NCI-H2171 (cell line): ENCODE measurements at places on chromosomes 13 and 19.

GRCh38 chr13:88042489-88042888 lies 371.3 kb downstream of the SLITRK5 start:
- DNase-seq, result no peak

DNA sequence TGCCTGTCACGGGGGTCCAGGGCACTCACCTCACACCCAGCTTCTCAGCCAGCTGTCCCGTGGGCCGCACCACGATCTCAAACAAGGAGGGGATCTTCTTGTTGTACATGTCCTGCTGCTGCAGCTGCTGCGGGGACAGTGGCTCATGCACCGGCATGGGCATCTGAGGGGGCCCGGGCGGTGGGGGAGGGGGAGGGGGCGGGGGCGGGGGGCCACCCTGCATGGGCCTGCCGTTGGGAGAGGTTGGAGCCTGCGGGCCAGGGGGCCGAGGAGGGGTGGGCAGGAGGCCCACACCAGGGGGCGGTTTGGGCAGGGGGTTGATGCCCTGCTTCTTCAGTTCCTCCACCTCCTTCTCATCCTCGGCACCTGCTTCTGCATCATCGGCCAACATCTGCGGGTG lies 23.9 kb upstream of the TMEM160 start:
- no peak for DNase-seq

GRCh38 chr13:114119196-114119595 lies 13.2 kb downstream of the RASA3 start:
- DNase-seq, result no peak

DNA sequence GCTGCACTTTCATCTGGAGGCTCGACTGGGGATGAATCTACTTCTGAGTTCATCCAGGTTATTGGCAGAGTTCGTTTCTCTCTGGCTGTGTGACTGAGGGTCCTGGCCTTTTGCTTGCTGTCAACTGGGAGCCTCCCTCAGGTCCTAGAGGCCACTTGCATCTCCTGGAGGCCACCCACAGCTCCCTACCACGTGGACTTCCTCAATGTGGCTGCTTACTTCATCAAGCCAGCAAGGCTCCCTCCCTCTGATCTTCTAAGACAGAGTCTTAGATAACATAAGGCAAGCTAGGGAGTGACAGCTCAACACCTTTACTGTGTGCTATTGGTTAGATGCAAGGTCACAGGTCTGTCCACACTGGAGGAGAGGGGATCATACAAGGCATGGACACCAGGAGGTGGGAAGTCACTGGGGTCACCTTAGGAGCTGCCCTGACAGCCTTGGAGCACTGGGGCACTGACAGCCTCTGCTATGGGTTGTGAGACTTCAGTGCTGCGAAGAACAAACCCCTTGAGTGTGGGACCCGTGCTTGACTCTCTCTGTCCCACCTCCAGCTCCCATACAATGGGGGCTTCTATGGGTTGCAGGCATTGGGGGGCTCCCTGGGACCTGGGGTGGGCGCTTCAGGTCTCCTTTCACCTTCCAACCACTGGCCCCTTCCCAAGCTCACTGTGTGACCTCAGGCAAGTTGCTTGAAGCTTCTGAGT lies 5.3 kb downstream of the FAM187B start:
- no peak for DNase-seq

- DNase-seq, result peak; percentile 41
These were observed 20.6 kb downstream of the FFAR2 start for GRCh38 chr19:35468637-35469036.

- DNase-seq, result peak; percentile 50
These were observed 25.7 kb downstream of the CHAMP1 start for GRCh38 chr13:114339857-114340534.

- no peak for DNase-seq
These were observed 62.1 kb downstream of the ARHGEF7 start for GRCh38 chr13:111177081-111177711.

- no peak for DNase-seq
These were observed 6.5 kb downstream of the SIGLEC7 start for GRCh38 chr19:51148580-51148979.

DNA sequence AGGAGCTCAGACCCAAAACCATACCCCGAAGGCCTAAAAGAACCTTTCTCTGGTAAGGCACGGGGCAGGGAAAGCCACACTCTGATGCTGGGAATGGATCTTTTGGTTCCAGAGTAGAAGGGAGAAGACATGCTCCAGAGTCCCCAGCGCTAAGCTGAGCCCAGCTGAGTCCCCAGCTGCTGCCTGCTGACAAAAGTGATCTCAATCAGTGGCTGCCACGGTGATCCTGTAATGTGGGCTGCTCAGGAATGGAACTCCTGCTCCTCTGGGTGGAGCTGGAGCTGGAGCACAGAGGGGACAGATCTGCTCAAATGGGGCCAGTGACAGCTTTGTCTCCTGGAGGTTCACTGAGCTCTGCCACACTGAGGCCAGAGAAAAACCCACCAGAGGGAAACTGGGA lies 70.5 kb downstream of the MLLT1 start:
- no peak for DNase-seq

- no peak for DNase-seq
These were observed 17.7 kb upstream of the PLAUR start for GRCh38 chr19:43687660-43687997.

DNA sequence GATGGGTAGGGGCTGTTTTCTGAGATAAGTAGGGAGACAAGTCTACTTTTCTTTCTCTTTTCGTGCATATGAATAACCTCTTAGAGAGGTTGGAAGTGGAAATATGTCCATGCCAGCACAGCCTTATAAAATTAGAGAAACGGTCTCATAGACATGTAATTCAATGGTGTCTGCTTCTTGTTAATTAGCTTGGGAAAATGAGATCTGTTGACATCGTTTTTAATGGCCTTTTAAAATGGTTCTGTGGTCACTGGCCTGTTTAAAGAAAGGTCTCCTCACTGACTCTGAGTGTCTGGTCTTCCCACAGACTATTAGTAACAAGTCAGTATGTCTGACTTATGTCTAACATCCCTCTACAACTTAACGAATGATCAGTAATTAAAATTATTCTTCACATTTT lies 487.1 kb downstream of the SLITRK6 start:
- DNase-seq, result no peak

DNA sequence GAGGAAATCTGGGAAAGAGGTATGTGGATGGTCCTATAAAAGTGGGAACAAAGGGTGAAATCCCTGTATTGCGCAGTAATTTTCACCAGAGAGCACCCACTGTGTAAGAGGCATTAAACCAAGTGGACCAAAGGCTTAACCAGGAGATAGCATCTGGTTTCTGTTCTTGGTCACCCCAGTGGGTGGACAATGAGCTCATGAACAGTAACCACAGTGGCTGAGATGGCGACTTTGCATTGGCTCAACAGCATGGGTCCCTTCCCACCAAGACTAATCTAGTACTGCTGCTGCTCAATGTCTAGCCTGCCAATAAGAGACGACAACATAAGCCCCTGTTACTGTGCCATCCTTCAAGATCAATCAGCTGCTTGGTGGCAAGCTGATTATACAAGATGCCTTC lies 36.6 kb downstream of the CCDC169 start:
- no peak for DNase-seq

DNA sequence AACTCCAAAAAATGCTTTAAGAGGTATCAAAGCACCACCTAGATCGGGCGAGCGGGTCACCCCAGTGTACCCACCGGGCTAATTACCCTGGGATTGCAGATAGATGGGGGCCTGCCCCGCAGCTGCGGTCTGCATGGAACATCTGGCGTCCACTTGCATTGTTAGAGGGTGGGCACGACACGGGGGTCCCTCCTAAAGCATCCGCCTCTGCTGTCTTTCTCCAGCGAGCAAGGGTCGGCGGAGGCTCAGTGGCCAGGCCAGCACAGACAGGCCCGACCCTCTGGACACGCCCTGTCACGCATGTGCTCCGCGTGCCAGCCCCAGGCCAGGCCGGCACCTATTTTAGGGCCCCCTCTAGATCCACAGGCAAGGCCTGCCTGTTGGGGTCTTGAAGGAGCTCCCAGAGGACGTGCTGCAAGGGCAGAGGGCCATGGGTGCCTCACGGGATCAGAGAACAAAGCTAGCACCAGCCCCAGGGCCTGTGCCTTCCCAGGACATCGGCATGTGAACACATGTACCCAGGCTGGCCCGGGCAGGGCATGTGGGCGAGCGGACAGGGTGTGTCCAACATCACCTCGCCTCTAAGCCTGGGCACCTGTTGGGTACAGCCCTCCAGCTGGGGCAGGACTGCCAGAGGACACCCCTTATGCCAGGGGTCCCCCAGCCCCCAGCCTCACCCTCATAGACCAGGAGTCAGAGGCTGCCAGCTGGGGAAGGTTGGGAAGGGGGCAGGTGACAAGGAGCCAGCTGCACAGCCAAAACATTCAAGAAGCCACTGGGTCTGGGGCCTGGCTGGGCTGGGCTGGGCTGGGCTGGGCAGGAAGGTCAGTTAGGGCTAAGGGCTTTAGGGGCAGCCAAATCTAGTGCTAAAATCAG lies 35.6 kb upstream of the NANOS3 start:
- DNase-seq, result no peak

DNA sequence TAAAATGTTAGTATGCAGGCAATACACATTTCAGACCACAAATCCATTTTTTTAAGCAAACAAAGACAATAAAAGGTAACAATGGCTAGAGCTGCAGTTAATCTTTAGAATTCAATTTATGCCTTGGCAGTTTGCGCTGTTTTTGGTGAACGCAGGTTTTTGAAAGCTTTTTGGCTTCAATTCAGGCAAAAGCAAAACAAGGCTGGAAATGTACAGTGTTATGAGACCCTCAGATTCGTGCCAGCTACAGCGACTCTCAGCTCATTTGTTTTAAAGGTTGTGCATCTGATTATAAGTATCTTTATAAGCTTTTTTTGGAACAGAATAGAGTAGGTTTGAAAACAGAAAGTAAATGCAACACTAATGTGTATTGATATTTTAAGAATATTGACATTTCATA lies 63.6 kb upstream of the SOX1 start:
- no peak for DNase-seq

DNA sequence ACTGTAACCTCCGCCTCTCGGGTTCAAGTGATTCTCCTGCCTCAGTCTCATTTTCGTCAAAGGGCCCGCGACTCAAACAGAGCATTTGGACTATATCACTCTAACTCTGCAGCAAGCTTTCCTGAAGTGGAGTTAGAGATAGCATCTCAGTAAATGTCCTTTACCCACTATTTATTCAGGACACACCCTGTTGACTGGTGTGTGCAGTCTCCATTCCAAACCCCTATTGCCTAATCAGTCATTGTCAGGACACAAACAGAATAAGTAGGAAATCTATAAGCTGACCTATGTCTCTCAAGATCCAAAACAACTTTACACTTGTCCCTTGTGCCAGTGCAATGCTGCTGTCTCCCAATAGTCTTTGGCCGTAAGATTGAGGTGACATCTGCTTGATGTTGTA lies 1.4 kb downstream of the ZNF222 start:
- no peak for DNase-seq

GRCh38 chr19:5891938-5892771 lies 11.4 kb downstream of the NDUFA11 start:
- DNase-seq, result no peak

GRCh38 chr13:66137384-66137783 lies 1092.8 kb downstream of the PCDH9 start:
- no peak for DNase-seq

DNA sequence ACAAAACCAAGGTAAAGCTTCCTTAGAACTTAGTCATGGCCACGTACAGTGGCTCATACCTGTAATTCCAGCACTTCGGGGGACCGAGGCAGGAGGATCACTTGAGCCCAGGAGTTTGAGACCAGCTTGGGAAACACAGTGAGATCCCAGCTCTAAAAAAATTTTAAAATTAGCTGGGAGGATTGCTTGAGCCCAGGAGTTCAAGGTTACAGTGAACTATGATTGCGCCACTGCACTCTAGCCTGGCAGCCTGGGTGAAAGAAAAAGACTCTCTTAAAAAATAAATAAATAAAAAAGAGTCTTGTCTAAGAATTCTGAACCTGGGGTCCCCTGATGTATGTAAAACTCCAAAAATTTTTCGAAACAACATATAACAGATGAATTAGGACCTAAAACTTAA lies 34.9 kb downstream of the N4BP2L2 start:
- DNase-seq, result no peak

DNA sequence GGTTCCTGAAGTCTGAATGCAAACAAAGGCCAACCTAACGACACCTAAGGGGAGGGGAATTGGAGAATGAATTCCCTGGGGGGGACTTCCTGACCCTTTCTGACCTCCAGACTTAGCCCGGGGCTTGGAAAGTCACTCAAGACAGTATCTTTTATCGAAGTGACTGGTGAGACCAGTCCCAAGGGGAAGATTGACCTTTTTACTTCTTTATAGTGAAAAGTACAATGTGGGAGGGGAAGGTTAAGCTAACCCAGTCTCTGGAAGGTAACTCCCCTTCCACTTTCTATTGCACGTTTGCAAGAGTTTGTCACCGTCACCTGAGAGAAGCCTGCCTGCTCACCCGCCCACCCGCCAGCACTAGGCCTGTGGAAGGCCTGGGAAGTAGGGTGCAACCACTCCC lies 111.9 kb downstream of the EFNB2 start:
- no peak for DNase-seq

DNA sequence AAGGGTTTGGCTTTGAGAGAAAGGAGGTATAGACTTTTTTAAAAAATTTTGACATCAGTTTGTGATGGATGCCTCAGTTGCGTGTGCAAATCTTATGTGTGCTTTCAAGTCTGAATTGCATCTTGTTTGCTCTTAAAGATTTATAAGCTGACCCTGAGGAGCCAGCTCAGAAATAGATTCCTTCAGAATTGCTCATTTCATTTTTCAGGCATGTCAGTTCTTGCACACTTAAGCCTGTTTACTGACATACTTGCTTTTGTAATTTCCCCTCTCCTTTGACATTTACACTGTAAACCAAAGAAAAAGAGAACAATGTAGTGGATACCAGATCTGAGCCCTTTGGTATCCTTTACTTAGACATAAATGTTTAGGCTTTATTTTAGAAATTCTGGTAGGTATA lies 87.6 kb downstream of the RNF17 start:
- DNase-seq, result no peak

DNA sequence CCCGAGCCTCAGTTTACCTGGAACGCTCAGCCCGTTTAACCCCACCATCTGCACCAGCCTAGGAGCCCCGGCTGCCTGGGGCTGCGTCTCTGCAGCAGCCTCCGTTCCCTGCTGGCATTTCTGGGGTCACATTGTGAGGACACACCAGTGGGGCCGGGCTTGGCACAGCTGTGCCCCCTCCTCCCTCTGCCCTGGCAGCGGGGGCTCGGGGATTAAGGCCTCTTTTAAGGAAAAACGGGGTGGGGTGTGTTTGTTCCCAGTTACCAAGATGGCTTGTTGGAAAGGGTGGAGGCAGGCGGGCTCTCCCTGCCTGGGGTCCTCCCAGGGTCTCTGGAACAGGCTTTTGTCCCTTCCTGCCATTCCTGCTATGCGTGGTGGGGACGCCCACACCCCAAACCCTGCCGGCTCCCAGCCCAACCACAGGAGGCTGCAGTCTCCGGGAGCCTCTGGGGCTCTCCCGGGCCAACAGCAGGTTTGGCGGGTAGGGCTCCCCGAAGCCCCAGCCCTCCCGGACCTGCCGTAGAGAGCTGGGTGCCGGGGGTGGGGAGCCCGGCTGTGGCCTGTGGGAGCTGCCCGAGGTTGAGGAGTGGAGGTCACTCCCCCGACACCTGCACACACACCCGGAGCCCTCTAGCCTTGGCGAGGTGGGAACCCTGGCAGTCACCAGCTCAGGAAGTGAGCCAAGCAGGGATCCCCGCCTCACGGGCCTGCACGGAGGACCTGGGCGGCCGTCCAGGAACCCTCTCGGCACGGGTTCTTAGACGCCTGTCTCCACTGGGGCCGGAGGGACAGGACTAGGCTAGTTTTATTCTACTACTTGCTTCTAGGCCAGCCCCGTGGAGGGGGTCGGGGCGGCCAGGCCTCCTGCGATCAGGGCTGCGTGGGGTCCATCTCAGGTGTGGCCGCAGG lies 36.9 kb downstream of the GADD45B start:
- no peak for DNase-seq

- DNase-seq, result no peak
These were observed 3.8 kb downstream of the LENG1 start for GRCh38 chr19:54155694-54156093.
